SJSA1 (cell line): ENCODE measurements at places on chromosomes 5 and 9.

DNA sequence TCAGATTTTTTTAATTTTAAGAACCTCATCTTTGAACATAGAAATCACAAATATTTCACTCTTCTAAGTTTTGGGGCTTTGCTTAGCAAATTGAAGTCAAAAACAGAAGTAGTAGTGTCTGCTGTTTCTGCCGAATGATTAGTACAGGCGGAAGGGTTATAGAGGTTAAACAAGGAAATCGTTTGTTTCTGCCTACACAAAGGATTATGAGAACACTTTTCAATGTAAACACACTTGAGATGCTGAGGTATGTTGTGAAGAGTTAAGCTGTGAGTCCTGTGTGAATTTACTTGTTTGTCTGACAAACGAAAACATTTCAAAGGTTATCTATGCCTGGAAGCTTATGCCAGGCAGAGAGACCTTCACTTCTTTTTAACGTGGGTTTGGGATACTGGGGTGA lies 224.8 kb downstream of the CETN3 start:
- H3K27ac ChIP-seq: no peak overlapping the region
- H3K4me1 ChIP-seq: peaks cover 7% of the 10 kb centered on the region; the same call in 1 of the 2 replicates
- no peaks in the 10 kb centered on the region for H3K36me3 ChIP-seq
- DNase-seq: no peak

- DNase-seq: no peak
- H3K27me3 ChIP-seq: no peaks in the 10 kb centered on the region
- H3K36me3 ChIP-seq: no peaks in the 10 kb centered on the region
These were observed 726.5 kb upstream of the RIOK2 start for GRCh38 chr5:97909541-97909940.

DNA sequence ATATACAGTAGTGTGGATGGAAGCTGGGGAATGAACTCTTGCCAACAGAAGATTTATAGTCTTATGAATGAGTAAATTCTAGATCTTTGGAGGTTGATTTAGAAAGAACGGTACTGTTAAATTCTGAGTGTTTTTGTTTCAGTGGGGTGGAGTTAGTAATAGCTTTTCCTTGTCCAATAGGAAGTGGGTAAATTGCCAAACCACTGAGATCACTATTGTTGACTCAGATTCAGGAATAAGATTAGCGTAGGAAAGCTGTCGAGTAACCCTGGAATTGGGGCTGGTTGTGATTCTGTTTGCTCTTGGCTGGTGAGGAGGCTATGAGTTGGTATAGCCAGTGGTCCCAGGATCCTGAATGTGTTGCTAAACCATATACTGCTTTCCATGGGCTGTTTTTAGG lies 155.6 kb downstream of the ARHGAP26 start:
- H3K4me3 ChIP-seq: no peak overlapping the region
- no peaks in the 10 kb centered on the region for H3K27me3 ChIP-seq
- no peak overlapping the region for H3K27ac ChIP-seq

GRCh38 chr5:155616779-155617392 lies 603.3 kb downstream of the KIF4B start:
- no peak overlapping the region for H3K4me3 ChIP-seq
- 0 out of 2 replicates have a peak, but pooled peaks cover 4% of the 10 kb centered on the region for H3K27me3 ChIP-seq
- no peak for DNase-seq
- H3K27ac ChIP-seq: no peak overlapping the region
- no peaks in the 10 kb centered on the region for H3K4me1 ChIP-seq

DNA sequence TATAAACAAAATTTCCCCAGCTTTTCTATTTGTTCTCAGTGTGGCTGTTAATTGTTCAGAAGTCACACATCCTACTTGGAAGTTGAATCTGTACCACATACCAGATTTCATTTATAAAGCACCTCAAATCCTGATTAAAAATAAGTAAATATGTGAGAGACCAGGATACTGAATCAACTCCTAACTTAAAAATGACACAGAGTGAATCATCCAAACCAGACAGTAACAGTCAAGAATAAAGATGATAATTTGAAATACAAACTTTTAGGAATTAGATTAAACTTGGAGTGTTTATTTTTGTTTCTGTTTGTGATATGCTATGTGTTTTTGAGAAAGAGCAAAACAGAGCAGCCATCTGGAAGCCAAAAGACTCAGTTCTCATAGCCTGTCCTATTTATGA lies 633.2 kb upstream of the RORB start:
- peaks cover 10% of the 10 kb centered on the region for H3K4me1 ChIP-seq
- no peak overlapping the region for H3K27ac ChIP-seq
- no peak overlapping the region for H3K4me3 ChIP-seq
- DNase-seq: peak; percentile 15
- no peaks in the 10 kb centered on the region for H3K36me3 ChIP-seq

GRCh38 chr5:94893412-94894135 lies 275.1 kb downstream of the SLF1 start:
- no peaks in the 10 kb centered on the region for H3K4me1 ChIP-seq
- no peak overlapping the region for H3K4me3 ChIP-seq
- no peaks in the 10 kb centered on the region for H3K36me3 ChIP-seq

DNA sequence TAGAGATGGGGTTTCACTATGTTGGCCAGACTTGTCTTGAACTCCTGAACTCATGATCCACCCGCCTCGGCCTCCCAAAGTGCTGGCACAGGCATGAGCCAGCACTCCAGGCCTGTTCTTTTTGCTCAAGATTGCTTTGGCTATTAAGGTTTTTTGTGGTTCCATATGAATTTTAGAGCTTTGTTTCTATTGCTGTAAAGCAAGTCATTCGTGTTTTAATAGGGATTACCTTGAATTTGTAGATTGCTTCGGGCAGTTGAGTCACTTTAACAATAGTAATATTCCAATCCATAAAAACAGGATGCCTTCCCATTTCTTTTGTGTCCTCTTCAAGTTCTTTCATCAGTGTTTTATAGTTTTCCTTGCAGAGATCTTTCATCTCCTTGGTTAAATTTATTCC lies 22.1 kb downstream of the C6 start:
- no peaks in the 10 kb centered on the region for H3K36me3 ChIP-seq
- no peaks in the 10 kb centered on the region for H3K4me1 ChIP-seq
- no peak for DNase-seq
- H3K27me3 ChIP-seq: no peaks in the 10 kb centered on the region
- no peak overlapping the region for H3K4me3 ChIP-seq

GRCh38 chr5:176716320-176716719 lies 69.0 kb downstream of the TSPAN17 start:
- H3K27me3 ChIP-seq: peaks cover 88% of the 10 kb centered on the region
- no peaks in the 10 kb centered on the region for H3K36me3 ChIP-seq
- no peak overlapping the region for H3K4me3 ChIP-seq
- DNase-seq: no peak
- no peaks in the 10 kb centered on the region for H3K4me1 ChIP-seq
- H3K27ac ChIP-seq: no peak overlapping the region

- no peaks in the 10 kb centered on the region for H3K36me3 ChIP-seq
- H3K27ac ChIP-seq: no peak overlapping the region
- DNase-seq: no peak
- H3K27me3 ChIP-seq: no peaks in the 10 kb centered on the region
These were observed 81.8 kb downstream of the BOD1 start for GRCh38 chr5:173534664-173535063.

DNA sequence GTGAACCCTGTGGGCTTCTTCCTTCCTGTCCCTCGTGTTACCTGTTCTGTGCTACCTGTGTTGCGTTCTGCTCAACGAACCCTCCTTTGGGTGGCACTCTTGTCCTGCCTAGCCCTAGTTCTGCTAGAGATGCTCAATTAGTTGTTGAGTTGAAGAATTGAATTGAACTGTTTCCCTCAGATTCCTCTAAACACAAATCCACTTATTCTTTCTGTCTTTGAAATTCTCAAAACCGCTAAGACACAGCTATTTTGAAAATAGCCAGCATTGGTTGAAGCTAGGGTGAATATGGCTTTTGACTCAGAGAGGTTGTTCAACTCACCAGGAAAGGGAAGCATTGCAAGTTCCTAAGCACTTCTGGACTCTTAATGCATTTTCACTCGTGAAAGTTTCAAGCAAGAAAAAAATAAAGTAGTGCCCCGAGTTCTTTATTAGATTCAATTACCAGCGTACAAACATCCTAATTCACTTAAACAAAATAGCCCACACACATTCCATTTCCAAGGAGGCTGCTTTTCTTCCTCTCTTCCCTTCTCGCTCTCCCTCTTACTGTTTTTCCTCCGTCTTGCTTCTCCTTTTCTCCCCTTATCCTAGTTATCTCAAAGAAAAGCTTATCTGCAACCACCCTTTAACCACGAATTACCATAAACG lies 642 bp upstream of the ITGA1 start:
- peak; percentile 42 for DNase-seq
- peak overlapping the region; percentile 57 for H3K4me3 ChIP-seq
- no peaks in the 10 kb centered on the region for H3K36me3 ChIP-seq
- peak overlapping the region; percentile 20; the same call in 1 of the 2 replicates for H3K27ac ChIP-seq
- H3K27me3 ChIP-seq: no peaks in the 10 kb centered on the region

DNA sequence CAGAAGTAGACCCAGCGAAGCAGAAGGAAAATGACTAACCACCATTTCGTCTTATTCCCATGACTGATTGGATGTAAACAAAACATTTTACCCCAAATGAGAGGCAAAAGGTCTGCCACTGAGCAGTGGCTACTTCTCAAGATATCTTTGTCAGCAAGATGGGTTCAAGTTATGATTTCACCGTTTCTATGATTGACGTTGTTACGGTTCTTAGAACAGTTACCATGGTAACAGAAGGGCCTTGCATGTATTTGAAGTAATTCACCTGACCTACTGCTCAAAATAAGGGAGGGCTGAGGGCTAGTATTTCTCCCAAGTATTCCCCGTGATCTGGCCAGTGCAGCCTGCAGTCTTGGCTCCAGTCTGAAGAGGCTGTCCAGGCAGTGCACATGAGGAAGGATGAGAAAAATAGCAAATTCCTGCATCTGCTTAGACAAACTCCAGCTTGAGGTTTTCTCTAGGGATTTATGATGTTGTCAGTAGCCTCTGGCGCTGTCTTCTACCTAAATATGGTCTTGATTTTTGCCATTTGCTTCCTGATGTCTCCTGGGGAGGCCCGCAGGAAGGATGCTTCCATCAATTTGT lies 372.7 kb downstream of the TMEM38B start:
- no peak overlapping the region for H3K4me3 ChIP-seq
- DNase-seq: no peak
- H3K36me3 ChIP-seq: no peaks in the 10 kb centered on the region
- no peaks in the 10 kb centered on the region for H3K27me3 ChIP-seq
- peaks cover 3% of the 10 kb centered on the region for H3K4me1 ChIP-seq
- H3K27ac ChIP-seq: no peak overlapping the region

GRCh38 chr9:16679327-16679821 lies 191.1 kb downstream of the BNC2 start:
- no peaks in the 10 kb centered on the region for H3K36me3 ChIP-seq
- no peak overlapping the region for H3K4me3 ChIP-seq
- peaks cover 40% of the 10 kb centered on the region for H3K4me1 ChIP-seq
- no peak for DNase-seq
- H3K27me3 ChIP-seq: no peaks in the 10 kb centered on the region
- no peak overlapping the region for H3K27ac ChIP-seq

DNA sequence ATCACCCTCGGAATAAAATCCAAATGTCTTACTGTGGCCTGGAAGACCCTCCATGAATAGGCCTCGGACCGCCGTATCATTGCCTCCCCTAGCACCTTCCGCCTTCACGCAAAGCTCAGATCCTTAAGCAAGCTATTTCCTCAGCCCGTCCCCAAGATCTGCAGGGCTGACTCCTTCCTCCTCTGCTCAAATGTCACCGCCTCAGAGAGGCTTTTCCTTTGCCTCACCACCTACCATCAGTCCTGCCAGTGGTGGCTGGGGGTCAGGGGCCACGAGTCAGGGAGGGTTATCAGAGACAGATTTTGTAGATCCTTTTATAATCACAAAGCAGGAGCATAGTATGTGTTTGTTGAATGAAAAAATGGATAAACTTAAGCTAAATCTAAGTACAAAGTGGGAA lies 74.4 kb upstream of the KIF2A start:
- H3K27ac ChIP-seq: no peak overlapping the region
- DNase-seq: no peak
- no peaks in the 10 kb centered on the region for H3K36me3 ChIP-seq

- H3K4me3 ChIP-seq: no peak overlapping the region
- H3K27me3 ChIP-seq: no peaks in the 10 kb centered on the region
- DNase-seq: no peak
- no peak overlapping the region for H3K27ac ChIP-seq
These were observed 70.5 kb downstream of the SNX24 start for GRCh38 chr5:122915717-122916461.

- peaks cover 17% of the 10 kb centered on the region for H3K4me1 ChIP-seq
- H3K27ac ChIP-seq: no peak overlapping the region
- H3K4me3 ChIP-seq: peak overlapping the region; percentile 83
These were observed 959 bp upstream of the FBXL17 start for GRCh38 chr5:108382784-108383330.

DNA sequence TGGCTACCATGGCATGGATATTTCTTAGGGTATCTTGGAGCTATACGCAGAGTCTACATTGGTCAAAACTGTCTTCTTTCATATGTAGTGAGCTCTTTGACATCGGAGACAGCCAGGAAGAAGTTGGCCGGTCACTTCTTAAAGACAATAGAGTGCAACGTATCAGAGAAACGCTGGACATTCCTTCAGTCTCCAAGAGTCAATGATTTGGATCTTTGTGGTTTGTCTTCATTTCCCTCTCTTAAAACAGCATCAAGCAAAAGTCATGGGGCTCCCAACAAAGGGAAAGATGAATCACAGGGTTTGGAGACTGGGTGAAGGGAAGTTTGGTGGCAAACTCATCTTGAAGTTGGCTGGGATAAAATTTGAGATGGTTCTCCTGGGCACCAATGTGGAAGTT lies 320.1 kb downstream of the AGTPBP1 start:
- H3K36me3 ChIP-seq: no peaks in the 10 kb centered on the region
- H3K4me1 ChIP-seq: no peaks in the 10 kb centered on the region
- H3K4me3 ChIP-seq: no peak overlapping the region
- DNase-seq: peak; percentile 7

DNA sequence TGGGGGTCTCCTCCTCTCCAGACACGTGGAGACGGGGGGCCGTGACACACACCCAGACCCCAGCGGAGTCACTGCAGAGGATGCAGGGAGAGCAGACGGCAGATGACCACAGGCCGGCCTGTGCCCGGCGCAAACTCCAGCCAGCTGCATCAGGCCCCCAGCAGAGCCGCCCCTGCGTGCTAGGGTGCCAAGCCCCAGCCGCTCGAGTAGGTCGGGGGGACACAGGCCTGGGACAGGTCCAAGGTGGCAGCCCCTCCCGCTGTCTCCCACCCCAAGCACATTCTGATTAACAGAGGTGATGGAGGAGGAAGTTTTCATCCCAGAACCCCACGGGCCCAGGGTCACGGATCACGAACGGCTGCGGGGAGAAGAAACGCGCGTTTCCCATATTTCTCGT lies 14.4 kb downstream of the NACC2 start:
- no peaks in the 10 kb centered on the region for H3K36me3 ChIP-seq
- H3K27me3 ChIP-seq: no peaks in the 10 kb centered on the region
- no peak overlapping the region for H3K27ac ChIP-seq
- H3K4me3 ChIP-seq: no peak overlapping the region
